ENCODE measurements at places on chromosomes 4 and X. TPM values are rescaled to one million over a fixed set of nuclear protein-coding genes. Genes with fewer than 3 reads are reported as not detected.

DCUN1D4 gene
- 44.6 TPM for total RNA-seq

KLHL2 gene
- 40.4 TPM for total RNA-seq

- no peaks in the 10 kb centered on the region for H3K36me3 ChIP-seq
- no peak overlapping the region for H3K27ac ChIP-seq
- H3K27me3 ChIP-seq: no peaks in the 10 kb centered on the region
- DNase-seq: no peak
- no peak overlapping the region for H3K4me3 ChIP-seq
- H3K4me1 ChIP-seq: peaks cover 15% of the 10 kb centered on the region
These were observed 350.6 kb downstream of the CHIC1 start for GRCh38 chrX:73913580-73913979.

DNA sequence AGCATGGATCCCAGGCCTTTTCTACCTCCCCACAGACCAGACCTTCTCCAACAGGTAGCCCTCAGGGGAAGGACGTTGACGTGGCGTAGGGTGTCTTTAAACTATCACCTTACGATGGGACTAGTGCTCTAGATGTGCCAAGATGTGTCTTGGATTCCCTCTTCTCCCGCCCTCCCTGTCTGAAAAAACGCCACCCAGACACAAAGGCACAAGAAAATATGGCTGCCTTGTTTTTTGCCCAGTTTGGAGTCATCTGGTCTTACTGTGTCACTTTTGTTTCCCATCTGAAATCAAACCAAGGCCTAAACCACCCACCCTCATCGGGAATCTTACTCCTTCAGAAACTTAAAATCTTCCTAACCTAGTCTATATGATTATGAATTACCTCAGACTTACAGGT is 235.4 kb downstream of the OR13H1 start:
- no peaks in the 10 kb centered on the region for H3K27me3 ChIP-seq
- peaks cover 5% of the 10 kb centered on the region for H3K4me1 ChIP-seq
- no peaks in the 10 kb centered on the region for H3K36me3 ChIP-seq
- H3K4me3 ChIP-seq: no peak overlapping the region

DNA sequence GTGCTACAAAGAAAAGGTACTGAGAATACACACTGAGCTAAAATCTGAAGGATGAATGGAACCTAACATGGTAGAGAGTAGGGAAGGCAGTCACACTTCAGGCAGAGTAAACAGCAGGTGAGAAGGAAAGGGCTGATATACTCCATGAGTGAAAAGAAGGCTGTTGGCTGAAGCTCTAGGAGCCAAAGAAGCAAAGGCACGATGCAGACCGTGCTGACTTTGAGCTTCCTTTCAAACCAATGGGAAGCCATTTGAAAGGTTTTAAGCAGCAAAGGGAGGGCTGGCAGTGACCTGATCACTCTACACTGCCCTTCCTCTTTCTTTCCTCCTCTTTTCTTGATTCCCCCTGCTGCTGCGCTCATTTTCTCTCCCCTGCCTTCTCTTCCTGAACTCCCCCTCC is 66.4 kb downstream of the TMEM154 start:
- no peak overlapping the region for H3K4me3 ChIP-seq
- H3K27ac ChIP-seq: no peak overlapping the region
- no peak for DNase-seq
- H3K36me3 ChIP-seq: no peaks in the 10 kb centered on the region

DNA sequence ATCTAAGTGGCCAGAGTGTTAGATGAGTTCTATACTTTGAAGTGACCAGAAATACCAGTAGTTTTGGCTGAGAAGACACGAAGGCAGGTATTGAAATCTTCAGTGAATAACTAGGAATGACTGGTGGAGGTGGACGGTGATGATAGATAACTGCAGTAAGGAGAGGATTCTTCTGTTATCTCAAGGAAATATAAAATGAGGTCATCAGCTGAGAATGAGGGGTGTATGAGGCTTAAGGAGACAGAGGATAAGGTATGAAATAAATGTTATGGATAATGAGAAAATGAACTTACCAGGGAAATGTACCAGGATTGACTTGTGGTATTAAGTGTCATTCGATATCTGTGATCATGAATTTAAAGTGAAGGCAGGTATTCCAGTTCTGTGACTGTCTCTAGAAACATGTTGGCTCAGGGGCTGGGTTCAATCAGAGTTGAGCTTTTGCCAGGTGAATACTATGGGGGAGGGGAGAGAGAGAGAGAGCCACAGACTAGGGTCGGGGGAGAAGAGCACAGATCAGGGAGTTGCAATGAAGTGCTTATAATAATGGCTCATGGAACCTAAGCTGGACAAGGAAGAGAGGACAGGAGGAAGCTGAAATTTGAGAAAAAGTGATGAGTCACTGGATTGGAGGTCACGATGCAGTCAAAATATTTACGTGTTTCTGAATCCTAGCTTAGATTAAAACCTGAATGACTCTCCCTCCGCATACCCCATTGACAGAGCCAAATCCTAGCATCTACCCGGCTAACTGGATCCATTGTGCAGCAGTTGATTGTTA is 37.5 kb upstream of the BRS3 start:
- no peaks in the 10 kb centered on the region for H3K36me3 ChIP-seq
- DNase-seq: no peak
- no peak overlapping the region for H3K27ac ChIP-seq
- no peaks in the 10 kb centered on the region for H3K4me1 ChIP-seq
- no peak overlapping the region for H3K4me3 ChIP-seq
- H3K27me3 ChIP-seq: no peaks in the 10 kb centered on the region
